ENCODE measurements at places on chromosomes 16 and 17. TPM values are rescaled to one million over a fixed set of nuclear protein-coding genes. Genes with fewer than 3 reads are reported as not detected.

The CSH1 gene
- total RNA-seq, result not detected

The CWC25 gene
- total RNA-seq, result 26.8 TPM

DNA sequence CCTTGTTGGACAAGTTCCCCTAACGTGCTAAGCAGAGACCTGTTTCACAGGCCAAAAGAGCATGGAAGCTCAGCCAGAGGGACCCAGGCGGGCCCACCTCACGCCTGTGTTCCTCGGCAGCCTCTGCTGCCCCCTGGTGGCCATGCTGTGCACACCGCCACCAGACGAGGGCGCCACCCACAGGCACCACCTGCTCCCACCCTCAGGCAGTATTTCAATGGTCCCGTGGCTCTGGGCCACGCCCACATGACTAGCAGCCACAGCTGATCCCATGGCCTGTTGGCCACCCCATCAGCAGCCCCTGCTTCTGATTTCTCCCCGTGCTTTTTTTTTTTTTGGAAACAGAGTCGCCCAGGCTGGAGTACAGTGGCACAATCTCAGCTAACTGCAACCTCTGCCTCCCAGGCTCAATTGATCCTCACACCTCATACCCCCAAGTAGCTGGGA lies 18.9 kb downstream of the MPG start:
- no peak overlapping the region for H3K27ac ChIP-seq
- no peak overlapping the region for H3K4me3 ChIP-seq
- DNase-seq, result peak; percentile 89

GRCh38 chr16:11359370-11359769 lies 14.1 kb downstream of the RMI2 start:
- no peak overlapping the region for H3K27ac ChIP-seq
- H3K4me3 ChIP-seq, result no peak overlapping the region
- no peaks in the 10 kb centered on the region for H3K36me3 ChIP-seq

DNA sequence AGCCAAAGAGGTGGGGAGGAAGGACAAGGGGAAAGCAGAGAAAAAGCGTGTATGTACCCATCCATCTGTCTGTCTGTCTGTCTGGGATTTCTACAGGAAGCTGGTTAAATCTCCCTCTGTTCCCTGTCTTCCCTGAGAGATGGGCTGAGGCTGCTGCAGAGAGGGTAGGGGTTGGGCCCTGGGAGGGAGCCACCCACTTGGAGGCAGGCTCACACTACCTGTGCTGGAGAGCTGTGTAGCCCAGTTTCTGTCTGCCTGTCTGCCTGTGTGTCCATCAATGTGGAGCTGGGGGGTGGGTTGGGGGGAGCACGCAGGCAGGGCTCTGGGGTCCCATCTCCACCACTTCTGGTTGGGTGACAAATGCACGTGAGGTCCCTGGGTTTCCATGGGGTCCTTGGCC lies 18.6 kb upstream of the C17orf113 start:
- H3K4me1 ChIP-seq, result no peaks in the 10 kb centered on the region
- peaks cover 4% of the 10 kb centered on the region for H3K27me3 ChIP-seq
- no peak overlapping the region for H3K27ac ChIP-seq
- no peak overlapping the region for H3K4me3 ChIP-seq
- no peak for DNase-seq

GRCh38 chr17:62611292-62611691 lies 16.2 kb upstream of the MRC2 start:
- H3K4me3 ChIP-seq, result no peak overlapping the region
- H3K27me3 ChIP-seq, result no peaks in the 10 kb centered on the region
- peaks cover 41% of the 10 kb centered on the region for H3K36me3 ChIP-seq
- no peak overlapping the region for H3K27ac ChIP-seq
- DNase-seq, result no peak
- no peaks in the 10 kb centered on the region for H3K4me1 ChIP-seq

DNA sequence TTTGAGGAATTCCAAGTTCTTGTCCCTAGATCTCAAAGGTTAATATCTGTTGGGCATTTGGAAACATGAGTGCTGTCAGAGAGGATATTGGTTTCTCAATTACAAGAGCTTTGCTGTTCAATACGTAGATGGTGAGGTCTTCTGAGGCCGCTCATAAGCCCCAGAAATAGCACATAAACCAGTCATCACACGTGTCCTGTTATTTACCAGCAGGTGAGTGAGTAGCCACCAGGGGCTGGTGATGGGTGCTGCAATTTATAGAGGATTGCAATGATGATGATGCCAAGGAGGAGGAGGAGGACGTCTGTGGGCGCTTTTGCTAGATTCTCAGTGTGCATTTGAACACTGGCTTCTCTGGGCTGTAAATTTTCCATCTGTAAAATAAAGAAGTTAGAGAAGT lies 89.0 kb downstream of the SALL1 start:
- DNase-seq, result no peak
- H3K4me3 ChIP-seq, result no peak overlapping the region
- H3K4me1 ChIP-seq, result no peaks in the 10 kb centered on the region
- H3K27ac ChIP-seq, result no peak overlapping the region

GRCh38 chr17:76281573-76282371 lies 16.6 kb downstream of the UBALD2 start:
- no peaks in the 10 kb centered on the region for H3K27me3 ChIP-seq
- H3K36me3 ChIP-seq, result no peaks in the 10 kb centered on the region
- H3K4me3 ChIP-seq, result no peak overlapping the region
- DNase-seq, result peak; percentile 82

DNA sequence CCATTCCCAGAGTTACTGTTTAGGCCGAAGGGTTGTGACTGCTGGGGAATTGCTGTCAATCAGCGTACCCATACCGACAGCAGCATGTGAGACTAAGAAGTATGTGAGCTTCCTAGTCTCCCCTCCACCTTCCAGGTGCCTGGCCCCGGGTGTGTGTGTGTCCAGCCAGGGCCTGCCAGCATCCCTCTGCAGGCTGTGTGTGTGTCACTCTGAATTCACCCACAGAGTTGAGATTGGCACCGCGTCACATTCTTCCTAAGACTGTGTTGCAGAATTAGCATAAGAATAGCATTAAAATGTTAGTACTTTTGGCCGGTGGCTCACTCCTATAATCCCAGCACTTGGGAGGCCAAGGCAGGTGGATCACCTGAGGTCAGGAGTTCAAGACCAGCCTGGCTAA lies 31.8 kb downstream of the PRMT7 start:
- H3K4me1 ChIP-seq, result peaks cover 56% of the 10 kb centered on the region
- H3K27me3 ChIP-seq, result no peaks in the 10 kb centered on the region
- H3K27ac ChIP-seq, result no peak overlapping the region
- H3K4me3 ChIP-seq, result no peak overlapping the region
- DNase-seq, result no peak

DNA sequence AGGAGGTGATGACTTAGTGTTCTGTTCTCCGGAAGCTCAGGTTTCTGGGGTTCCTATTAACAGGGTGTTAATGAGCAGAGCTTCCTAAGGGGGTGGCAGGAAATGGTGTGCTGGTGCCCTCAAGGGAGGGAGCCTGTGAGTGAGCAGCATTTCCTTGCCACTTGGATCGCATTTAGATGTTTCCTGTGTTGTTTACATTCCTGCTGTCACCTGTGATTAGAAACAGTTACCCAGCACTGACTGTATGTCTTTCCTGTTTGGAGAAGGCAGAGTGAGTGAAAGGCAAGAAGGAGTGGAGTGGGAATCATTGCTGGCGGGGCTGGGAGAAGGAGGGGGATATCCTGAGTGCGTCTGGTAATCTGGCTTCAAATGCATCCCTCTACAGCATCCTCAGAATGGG lies 214.6 kb downstream of the CCDC182 start:
- peaks cover 5% of the 10 kb centered on the region for H3K4me1 ChIP-seq
- H3K27me3 ChIP-seq, result no peaks in the 10 kb centered on the region
- no peak for DNase-seq

- no peak overlapping the region for H3K4me3 ChIP-seq
- no peaks in the 10 kb centered on the region for H3K4me1 ChIP-seq
- no peak overlapping the region for H3K27ac ChIP-seq
- no peak for DNase-seq
Observed at GRCh38 chr16:10600782-10601443, 20.5 kb upstream of the EMP2 start.

DNA sequence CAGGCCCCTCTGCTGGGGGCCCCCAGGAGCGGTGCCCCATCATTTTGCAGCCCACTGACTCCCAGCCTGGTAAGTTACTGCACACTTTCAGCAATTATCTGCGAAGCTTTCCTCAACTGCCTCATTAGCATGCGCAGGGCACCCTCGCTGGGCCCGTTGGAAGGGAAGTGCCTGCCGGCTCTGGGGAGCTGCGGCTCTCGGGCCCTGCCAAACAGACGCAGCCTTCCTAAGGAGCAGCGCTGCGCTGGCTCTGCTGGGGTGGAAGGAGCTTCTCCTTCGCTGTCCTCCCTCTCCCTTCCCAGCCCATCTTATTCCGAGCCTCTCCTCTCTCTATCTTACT lies 71.0 kb downstream of the RBBP6 start:
- H3K4me1 ChIP-seq, result peaks cover 12% of the 10 kb centered on the region
- peaks cover 10% of the 10 kb centered on the region for H3K27me3 ChIP-seq
- DNase-seq, result no peak
- H3K4me3 ChIP-seq, result no peak overlapping the region
- no peaks in the 10 kb centered on the region for H3K36me3 ChIP-seq

Measured in thyroid gland (tissue), 4 donors.